ENCODE measurements at places on chromosomes 6 and 20. TPM values are rescaled to one million over a fixed set of nuclear protein-coding genes. Genes with fewer than 3 reads are reported as not detected.

ADGRF5 gene
- not detected for total RNA-seq

USP49 gene
- total RNA-seq = 9.9 TPM

DNA sequence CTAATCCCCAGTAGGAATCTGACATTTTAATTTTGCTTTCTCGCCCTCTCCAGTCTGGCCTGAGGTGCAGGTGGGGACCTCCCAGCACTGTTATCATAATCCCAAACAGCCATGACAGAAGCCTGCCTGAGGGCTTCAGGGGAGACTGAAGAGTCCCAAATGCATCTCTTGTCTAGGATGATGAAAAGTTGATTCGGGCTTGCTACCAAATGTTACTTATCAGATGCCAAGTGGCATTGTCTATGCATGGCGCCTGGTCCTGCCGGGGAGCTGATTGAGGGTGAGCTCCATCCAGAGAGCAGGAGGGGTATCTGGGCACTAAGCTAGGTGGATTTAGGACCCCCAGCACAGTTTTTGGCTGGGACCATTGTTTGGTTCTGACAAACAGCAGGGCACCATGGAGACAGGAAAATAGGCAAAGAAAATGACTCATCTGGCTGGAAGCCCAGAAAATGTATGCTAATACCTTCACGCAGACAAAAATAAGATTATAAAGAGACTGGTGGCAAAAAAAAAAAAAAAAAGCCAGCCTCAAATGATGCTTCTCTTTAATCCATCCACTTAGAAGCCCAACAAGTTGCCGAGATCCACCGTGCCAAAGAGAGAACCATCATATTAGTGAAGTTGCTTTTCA, 513.7 kb upstream of the SULF2 start:
- no peak for DNase-seq

- no peak for DNase-seq
These were observed 43.4 kb downstream of the HLA-C start for GRCh38 chr6:31228476-31228875.

GRCh38 chr6:68059899-68060298, 575.2 kb upstream of the ADGRB3 start:
- no peak for DNase-seq

- DNase-seq = no peak
These were observed 22.5 kb downstream of the CUL9 start for GRCh38 chr6:43204271-43205105.

Data from B cell (primary cell).